ENCODE measurements at places on chromosomes 11 and 22. TPM values are rescaled to one million over a fixed set of nuclear protein-coding genes. Genes with fewer than 3 reads are reported as not detected.

DNA sequence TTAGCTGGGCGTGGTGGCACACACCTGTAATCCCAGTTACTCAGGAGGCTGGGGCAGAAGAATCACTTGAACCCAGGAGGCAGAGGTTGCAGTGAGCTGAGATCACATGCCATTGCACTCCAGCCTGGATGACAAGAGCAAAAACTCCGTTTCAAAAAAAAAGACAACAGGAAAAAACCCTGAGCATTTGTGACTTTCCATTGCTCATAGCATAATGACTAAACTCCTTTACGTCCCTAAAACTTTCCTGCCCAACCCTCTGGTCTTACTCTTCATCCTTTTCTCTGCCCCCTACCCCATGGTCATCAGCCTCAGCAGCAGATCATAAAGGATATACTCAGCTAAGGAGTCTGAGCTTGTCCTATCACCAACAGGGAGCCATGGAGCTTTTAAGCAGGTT is 6.8 kb upstream of the LDLRAD3 start:
- no peak for DNase-seq

- peak; percentile 51 for DNase-seq
Measured at GRCh38 chr22:37472418-37473006, 13.7 kb downstream of the MFNG start.

The PHETA2 gene
- 14.5 TPM for total RNA-seq

DNA sequence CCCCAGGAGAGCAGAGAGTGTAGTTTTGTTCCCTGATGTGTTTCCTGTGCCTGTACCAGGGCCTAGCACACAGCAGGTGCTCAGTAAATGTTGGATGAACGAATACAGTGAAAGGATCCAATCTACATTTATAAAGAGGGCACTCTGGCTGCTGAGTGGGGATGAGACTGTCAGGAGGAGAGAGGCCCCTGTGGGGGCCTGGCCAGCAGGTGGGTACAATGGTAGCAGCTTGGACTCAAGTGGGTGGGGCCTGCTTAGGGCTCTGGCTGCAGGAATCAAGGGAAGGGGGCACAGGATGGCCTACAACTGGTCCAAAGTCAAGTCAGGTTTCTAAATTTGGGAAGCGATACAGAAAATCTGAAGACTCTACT is 156.6 kb upstream of the GRK3 start:
- DNase-seq = no peak

- DNase-seq = peak; percentile 69
Measured at GRCh38 chr11:63510360-63511047, 4.6 kb downstream of the LGALS12 start.

The SLC15A3 gene
- total RNA-seq = 3.9 TPM

The MUC15 gene
- total RNA-seq = 0.36 TPM

GRCh38 chr11:9719566-9720289 is 55.9 kb downstream of the SWAP70 start:
- DNase-seq = no peak

DNA sequence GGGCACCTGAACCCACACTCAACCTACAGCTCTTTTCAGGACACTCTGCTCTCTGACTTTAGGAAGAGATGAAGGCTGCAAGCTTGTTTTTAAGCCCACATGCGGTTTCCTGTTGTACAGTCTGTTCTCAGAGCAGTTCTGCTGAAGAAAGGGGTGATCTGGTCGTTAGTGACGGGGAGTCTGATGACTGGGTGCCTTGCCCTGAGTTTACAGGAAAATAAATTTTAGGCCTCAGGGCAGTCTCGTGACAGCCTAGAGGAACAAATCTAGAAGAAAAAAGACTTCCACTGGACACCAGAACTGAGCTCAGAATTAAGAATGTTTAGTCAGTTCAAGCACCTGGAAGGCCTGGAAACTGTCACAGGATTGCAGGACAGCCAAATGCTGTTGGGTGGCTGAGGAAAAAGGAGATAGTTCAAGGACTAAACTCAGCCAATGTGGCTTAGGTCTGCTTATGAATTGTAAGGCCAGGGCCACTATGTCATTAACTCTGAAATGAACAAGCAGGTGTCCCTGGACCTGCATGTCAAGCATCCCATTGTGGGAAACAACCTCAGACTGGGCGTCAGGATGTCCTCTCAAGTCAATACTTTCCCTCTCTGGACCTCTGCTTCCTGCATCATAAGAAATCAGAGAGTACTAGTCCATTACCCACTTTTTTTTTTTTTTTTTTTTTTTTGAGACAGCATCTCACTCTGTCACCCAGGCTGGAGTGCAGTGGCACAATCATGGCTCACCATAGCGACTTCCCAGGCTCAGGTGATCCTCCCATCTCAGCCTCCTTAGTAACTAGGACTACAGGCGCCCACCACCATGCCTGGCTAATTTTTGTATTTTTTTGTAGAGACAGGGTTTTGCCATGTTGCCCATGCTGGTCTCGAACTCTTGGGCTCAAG is 5.7 kb downstream of the PIK3IP1 start:
- no peak for DNase-seq

DNA sequence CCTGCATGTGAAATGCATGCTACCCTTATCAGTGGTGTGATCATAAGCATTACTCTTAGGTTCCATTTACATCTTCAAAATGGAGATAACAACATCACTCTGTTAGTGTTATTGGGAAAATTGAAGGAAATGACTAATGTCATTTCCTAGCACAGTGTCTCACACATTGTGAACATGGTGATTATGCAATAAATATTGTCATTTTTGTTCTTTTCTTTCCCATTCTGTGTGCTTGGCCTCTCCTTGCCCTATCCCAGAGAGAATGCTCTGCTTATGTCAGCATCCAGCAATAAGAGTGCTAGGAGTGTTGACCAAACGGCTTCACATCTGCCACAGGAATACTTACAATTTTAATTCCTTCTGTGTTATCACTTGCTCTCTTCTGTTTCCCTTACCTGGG is 1024.1 kb upstream of the CCDC90B start:
- no peak for DNase-seq

GRCh38 chr22:49689255-49689770 is 138.4 kb downstream of the BRD1 start:
- no peak for DNase-seq

GRCh38 chr11:80414181-80415165 is 973.6 kb upstream of the TENM4 start:
- peak; percentile 6 for DNase-seq

- no peak for DNase-seq
Measured at GRCh38 chr11:64368673-64369074, 9.7 kb downstream of the RPS6KA4 start.

The OR52I1 gene
- total RNA-seq = not detected

The CD248 gene
- not detected for total RNA-seq

DNA sequence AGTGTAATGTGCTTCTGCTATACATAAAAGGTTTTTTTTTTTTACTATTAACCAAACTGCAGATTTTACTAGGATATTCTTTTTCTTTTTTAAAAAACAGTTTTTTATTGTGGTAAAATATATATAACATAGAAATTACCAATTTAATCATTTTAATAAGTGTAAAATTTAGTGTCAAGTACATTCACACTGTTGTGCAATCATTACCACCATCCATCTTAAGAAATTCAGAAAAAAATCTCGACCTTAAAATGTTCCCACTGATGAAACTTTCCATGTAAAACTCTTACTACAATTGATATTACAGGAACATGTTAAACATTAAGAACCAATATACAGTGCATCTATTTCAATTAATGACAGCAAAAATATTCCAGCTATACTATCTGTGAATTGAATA is 244.8 kb upstream of the FAT3 start:
- DNase-seq = no peak

The MS4A6E gene
- total RNA-seq = not detected

DNA sequence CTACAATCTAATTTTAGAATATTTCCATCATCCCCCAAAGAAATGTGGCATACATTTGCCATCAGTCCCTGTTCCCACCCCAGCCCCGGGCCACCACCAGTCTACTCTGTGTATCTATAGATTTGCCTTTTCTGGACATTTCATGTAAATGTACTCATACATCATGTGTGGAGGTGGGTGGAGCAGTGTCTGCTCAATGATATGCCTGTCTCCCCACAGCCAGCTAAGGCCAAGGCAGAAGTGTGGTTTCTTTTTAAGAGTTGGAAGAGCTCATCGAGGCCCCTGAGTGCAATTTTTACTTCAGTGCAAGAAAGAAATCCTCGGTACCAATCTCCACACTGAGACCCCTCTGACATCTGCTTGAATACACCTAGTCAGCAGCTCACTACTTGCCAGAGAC is 80.5 kb downstream of the TP53I11 start:
- no peak for DNase-seq

GRCh38 chr11:62540804-62541701 is 5.6 kb downstream of the AHNAK start:
- DNase-seq = no peak

The KRTAP5-10 gene
- total RNA-seq = not detected

- DNase-seq = no peak
Measured at GRCh38 chr11:12696911-12697581, 22.8 kb downstream of the TEAD1 start.

The ZNF280B gene
- total RNA-seq = 3.1 TPM

Measured in Daoy (cell line).